ENCODE measurements at places on chromosomes 13 and 19. TPM values are rescaled to one million over a fixed set of nuclear protein-coding genes. Genes with fewer than 3 reads are reported as not detected.

- no peak for DNase-seq
Observed at GRCh38 chr19:27750391-27751043, 1462.4 kb downstream of the UQCRFS1 start.

- DNase-seq: peak; percentile 17
Observed at GRCh38 chr13:90872491-90873025, 474.9 kb upstream of the MIR17HG start.

Gene NKPD1
- total RNA-seq: 0.28 TPM

Gene SRRM5
- 0.37 TPM for total RNA-seq

Gene MCEMP1
- not detected for total RNA-seq

Gene MKNK2
- 169 TPM for total RNA-seq

Gene PRRG2
- total RNA-seq: 1.0 TPM

Gene NANOS3
- 1.9 TPM for total RNA-seq

GRCh38 chr19:11089254-11090013 lies at the start of gene LDLR:
Gene LDLR (plus strand): TSS chr19:11089463. CDS start chr19:11089549, 86 bp downstream.
- peak; percentile 97 for DNase-seq

Gene PCDH9
- total RNA-seq: 0.09 TPM

GRCh38 chr19:38055655-38056521 lies 148.9 kb downstream of the SIPA1L3 start:
- no peak for DNase-seq

GRCh38 chr13:70623239-70623638 lies 515.0 kb upstream of the KLHL1 start:
- no peak for DNase-seq

- DNase-seq: peak; percentile 49
Observed at GRCh38 chr13:48508011-48508410, 24.9 kb downstream of the RCBTB2 start.

Gene ATCAY
- not detected for total RNA-seq

GRCh38 chr19:16295057-16295456 lies 29.6 kb upstream of the KLF2 start:
- no peak for DNase-seq

GRCh38 chr13:57128909-57129308 lies 11.8 kb upstream of the PRR20A start:
- no peak for DNase-seq

DNA sequence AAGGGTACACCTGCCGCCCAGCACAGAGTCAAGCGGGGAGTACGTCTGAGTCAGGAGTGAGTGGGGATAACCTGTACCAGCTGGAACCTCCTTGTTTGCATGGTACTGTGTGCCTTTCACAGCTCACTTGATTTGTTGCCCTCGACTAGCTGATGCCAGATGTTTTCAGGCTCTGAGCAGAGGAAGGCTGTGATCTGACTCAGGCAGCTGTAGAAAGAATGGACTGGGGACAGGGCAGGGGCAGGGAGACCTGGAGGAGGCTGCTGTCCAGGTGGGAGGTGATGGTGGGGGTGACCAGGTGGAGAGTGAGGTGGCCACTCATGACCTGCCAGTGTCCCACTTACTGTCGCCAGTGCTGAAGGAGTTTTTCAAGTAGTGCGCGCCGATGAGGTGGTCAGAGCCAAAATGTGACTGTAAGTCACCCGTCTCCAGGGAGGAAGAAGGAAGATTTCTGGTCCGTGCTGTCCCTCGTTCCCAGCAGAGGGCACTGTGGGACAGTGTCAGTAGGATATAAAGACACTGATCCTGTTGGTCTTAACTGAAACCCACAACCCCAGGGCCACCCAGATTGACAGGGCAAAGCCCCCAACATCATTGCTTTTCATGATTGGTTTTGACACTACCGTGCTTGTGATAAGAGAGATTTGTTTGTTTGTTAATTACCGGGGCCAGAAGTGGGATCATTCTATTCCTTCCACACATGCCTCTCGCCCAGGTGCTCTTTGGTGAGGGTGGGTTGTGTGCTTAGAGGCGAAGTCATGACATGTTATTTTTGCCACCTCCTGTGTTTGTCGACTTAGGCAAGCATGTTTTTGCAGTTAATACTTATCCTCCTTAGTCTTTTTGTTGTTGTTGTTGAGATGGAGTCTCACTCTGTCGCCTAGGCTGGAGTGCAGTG lies 128.4 kb downstream of the DPF1 start:
- DNase-seq: peak; percentile 88

Gene ZNF256
- total RNA-seq: 3.2 TPM

Gene TSSK6
- 4.4 TPM for total RNA-seq

Gene ZNF793
- total RNA-seq: 0.69 TPM

- peak; percentile 85 for DNase-seq
Observed at GRCh38 chr13:42355092-42355485, 83.1 kb downstream of the AKAP11 start.

Gene ELSPBP1
- total RNA-seq: not detected

Gene LILRA2
- not detected for total RNA-seq

Gene C1QTNF9
- total RNA-seq: not detected

DNA sequence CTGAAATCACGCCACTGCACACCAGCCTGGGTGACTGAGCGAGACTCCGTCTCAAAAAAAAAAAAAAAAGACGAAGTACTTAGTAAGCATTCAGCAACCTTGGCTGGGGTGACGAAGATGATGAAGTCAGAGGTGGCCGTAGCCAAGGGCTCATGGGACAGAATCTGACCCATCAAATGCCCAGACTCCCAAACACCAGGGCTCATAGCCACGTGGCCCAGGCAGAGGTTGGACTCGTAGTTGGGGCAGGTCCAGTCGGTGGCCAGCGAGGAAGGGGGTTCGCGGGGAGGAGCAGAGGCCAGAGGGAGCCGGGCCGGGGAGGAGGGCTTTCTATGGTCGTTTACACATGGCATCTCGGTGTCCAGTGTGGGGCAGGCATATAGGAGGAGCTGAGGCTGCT lies 52.1 kb upstream of the EHD2 start:
- DNase-seq: no peak

GRCh38 chr19:10180459-10180858 lies 14.3 kb downstream of the DNMT1 start:
- DNase-seq: no peak

Gene S1PR5
- not detected for total RNA-seq

- DNase-seq: no peak
Observed at GRCh38 chr19:51796195-51796679, 1.3 kb downstream of the FPR3 start.

Gene CACNG7
- not detected for total RNA-seq

Gene UHRF1
- total RNA-seq: 161 TPM

- DNase-seq: no peak
Observed at GRCh38 chr13:112003941-112004340, 63.0 kb upstream of the SOX1 start.

- DNase-seq: no peak
Observed at GRCh38 chr13:81140675-81141074, 799.7 kb upstream of the SPRY2 start.

- no peak for DNase-seq
Observed at GRCh38 chr19:45099467-45100191, 6.7 kb downstream of the PPP1R37 start.

Gene IL4I1
- total RNA-seq: 40.4 TPM

GRCh38 chr13:37429976-37430375 lies 168.6 kb downstream of the POSTN start:
- DNase-seq: no peak

Gene ZNF90
- 5.1 TPM for total RNA-seq

DNA sequence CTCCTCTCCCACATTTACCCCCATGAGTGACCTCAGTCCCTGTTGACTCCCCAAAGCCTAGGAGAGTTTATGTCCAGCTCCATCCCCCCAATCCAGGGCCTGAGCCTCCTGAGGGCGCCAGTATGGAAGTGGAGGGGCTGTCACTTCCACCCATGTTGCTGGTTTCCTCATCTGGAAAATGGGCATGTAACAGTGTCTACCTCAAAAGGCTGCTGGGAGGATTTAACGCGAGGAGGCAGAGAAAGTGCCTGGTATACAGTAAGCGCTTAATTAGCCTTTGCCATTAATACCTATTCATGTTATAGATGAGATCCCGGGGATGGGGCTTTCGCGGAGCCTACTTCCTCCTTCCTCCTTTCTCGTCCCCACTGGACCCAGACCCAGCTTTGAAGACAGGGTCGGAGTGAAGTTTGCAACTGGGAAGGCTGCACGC lies 476 bp downstream of the TYK2 start:
- no peak for DNase-seq

Gene CEACAM8
- not detected for total RNA-seq

DNA sequence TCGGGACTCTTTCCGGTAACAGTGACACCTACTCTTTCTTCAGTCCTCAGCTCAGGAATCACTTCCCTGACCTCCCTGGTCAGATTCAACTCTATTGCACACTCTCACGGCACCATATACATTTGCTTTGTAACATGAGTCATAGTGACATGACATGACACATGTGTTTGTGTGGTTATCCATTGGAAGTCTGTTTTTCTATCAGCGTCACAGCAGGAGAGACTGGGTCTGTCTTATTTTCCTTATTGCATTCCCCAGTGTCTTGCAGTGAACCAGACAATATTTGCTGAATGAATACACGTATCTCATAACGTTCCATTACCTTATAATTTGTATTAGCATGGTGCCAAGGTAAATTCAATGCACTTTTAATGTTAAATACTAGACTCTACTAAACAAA lies 102.0 kb downstream of the DCLK1 start:
- DNase-seq: no peak

GRCh38 chr19:39307822-39308530 lies 11.8 kb downstream of the IFNL1 start:
- DNase-seq: no peak

Data from activated CD4-positive, alpha-beta T cell treated with anti-CD3 and anti-CD28 coated beads, Interleukin-2, amount 10 ng/mL, durations not matched to agents 24 days and 14 days (primary cell).